ENCODE measurements at places on chromosomes 6 and 20. TPM values are rescaled to one million over a fixed set of nuclear protein-coding genes. Genes with fewer than 3 reads are reported as not detected.
A peak's percentile ranks its signal among the peaks of the same experiment; 100 is the strongest.

Gene CRYBG1
- 5.8 TPM for total RNA-seq

- H3K4me3 ChIP-seq = no peak overlapping the region
- no peaks in the 10 kb centered on the region for H3K4me1 ChIP-seq
- H3K27me3 ChIP-seq = no peaks in the 10 kb centered on the region
- peak overlapping the region; percentile 0 for H3K27ac ChIP-seq
- peaks cover 7% of the 10 kb centered on the region for H3K36me3 ChIP-seq
- no peak for DNase-seq
These were observed 68.2 kb upstream of the XRN2 start for GRCh38 chr20:21234806-21235483.

GRCh38 chr6:19571176-19571575 is 266.0 kb upstream of the ID4 start:
- no peaks in the 10 kb centered on the region for H3K27me3 ChIP-seq
- H3K27ac ChIP-seq = no peak overlapping the region
- DNase-seq = no peak
- no peaks in the 10 kb centered on the region for H3K4me1 ChIP-seq

Gene CLPSL2
- not detected for total RNA-seq

DNA sequence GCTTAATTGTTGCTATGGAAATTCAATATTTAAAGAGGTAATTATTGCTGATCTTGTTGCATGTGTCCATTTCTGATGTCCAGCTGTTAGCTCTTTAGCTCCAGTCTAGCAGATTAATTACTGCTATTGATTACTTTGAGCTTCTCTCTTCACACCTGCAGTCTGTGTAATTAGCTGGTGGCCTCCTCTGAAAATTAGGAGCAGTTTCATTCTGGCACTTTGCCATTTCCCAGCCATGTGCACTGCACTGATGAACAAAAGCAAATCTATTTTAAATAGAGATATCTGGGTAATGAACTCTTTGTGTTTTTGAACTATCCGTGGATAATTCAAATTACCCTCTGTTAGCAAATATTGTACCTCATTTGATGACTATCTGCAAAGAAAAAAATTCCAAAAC is 275.9 kb downstream of the RNF144B start:
- no peak for DNase-seq
- H3K36me3 ChIP-seq = no peaks in the 10 kb centered on the region
- no peak overlapping the region for H3K27ac ChIP-seq
- H3K4me1 ChIP-seq = no peaks in the 10 kb centered on the region
- H3K27me3 ChIP-seq = no peaks in the 10 kb centered on the region

- peak overlapping the region; percentile 88 for H3K27ac ChIP-seq
- peaks cover 11% of the 10 kb centered on the region for H3K4me1 ChIP-seq
- H3K4me3 ChIP-seq = peak overlapping the region; percentile 59
These were observed 30.5 kb upstream of the HFE start for GRCh38 chr6:26056583-26057350.

DNA sequence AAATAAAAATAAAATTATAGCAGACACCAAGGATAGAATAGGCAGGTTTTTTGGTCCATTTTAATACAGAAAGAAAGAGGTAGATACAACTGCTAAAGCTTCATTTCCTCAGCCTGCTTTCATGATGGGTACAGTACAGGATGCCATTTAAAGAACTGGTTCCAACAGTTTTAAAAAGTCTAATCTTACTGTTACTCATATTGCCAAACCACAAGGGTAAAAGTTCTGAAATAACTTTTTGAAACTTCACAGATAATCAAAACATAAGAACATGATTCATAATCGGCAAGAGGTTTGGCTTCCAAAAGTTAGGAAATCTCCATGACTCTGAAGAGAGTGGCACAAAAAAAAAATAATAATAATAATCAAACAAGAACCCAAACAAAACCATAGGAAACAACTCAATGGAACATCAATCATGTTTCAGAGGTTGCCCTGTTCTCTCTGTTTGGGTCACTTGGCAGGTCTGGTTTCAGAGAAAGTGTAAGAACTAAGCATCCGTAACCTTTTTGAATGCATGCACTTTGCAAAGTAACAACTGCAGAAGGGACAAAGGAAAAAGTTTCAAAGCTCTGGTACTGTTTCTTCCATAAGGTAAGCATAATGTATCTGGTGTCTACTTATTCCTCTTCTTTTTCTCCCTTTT is 79.7 kb downstream of the SMLR1 start:
- H3K36me3 ChIP-seq = no peaks in the 10 kb centered on the region
- no peak overlapping the region for H3K4me3 ChIP-seq
- H3K27me3 ChIP-seq = no peaks in the 10 kb centered on the region
- H3K27ac ChIP-seq = no peak overlapping the region
- H3K4me1 ChIP-seq = no peaks in the 10 kb centered on the region
- DNase-seq = no peak

- no peaks in the 10 kb centered on the region for H3K27me3 ChIP-seq
- no peak overlapping the region for H3K27ac ChIP-seq
- no peaks in the 10 kb centered on the region for H3K4me1 ChIP-seq
- no peak for DNase-seq
These were observed 117.0 kb downstream of the HIVEP2 start for GRCh38 chr6:142827991-142828390.

- H3K27ac ChIP-seq = peak overlapping the region; percentile 99
- H3K36me3 ChIP-seq = no peaks in the 10 kb centered on the region
- no peaks in the 10 kb centered on the region for H3K27me3 ChIP-seq
- peak overlapping the region; percentile 82 for H3K4me3 ChIP-seq
- no peak for DNase-seq
These were observed 1.2 kb downstream of the NCOA5 start for GRCh38 chr20:46088409-46089166.

DNA sequence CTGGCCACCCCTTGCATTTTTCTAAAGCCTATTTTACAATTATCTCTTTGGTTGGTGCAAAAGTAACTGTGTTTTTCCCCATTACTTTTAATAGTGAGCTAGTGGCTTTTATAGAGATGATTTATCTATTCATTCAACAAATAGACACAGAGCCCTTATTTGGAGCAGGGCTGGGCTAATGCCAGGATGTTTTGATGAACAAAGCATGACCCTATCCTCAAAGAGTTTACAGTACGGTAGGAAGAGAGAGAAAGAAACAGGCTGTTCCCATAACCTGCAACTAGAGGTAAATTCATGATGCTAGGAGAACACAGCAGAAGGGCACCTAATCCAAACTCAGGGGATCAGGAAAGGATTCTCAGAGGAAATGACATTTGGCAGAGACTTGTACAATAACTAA is 37.3 kb upstream of the UST start:
- no peaks in the 10 kb centered on the region for H3K27me3 ChIP-seq
- no peak overlapping the region for H3K27ac ChIP-seq
- H3K36me3 ChIP-seq = no peaks in the 10 kb centered on the region
- DNase-seq = no peak
- H3K4me1 ChIP-seq = peaks cover 11% of the 10 kb centered on the region

- no peaks in the 10 kb centered on the region for H3K27me3 ChIP-seq
- H3K4me3 ChIP-seq = no peak overlapping the region
- H3K36me3 ChIP-seq = peaks cover 13% of the 10 kb centered on the region
- H3K4me1 ChIP-seq = no peaks in the 10 kb centered on the region
These were observed 70.4 kb upstream of the NFATC2 start for GRCh38 chr20:51612896-51613295.

DNA sequence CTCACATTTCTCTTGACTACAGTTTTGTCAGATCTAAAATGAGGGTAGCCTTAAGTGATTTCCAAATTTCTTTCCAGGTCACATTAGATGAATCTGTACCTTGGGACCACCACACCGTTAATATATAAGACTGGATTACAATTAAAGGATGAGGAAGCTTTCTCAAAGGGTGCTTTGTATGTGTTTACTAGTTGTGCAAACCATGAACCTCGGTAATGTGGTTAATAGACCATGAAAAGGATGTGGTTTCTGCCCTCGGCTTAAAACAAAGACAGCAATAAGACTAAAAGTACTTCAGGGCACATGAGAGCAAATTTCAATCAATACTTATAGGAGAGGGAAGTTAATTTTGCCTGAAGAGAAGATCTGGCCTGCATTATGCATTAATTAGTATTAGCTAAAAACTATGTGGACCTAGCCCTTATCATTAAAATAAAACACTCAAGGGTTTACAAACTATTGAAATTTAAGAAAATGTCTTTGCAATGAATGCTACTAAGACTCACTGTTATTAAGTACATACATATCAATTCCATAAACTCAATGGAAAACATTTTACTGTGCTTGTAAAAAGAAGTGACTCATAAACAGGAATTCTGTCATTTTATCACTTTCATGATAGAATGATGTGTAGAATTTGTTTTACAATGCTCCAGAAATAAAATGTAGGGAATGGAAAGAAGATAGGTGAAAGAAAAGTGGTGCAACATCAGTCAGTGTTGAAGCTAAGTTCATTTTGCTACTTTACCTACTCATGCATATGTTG is 936 bp upstream of the TMX4 start:
- H3K27ac ChIP-seq = peak overlapping the region; percentile 95
- no peaks in the 10 kb centered on the region for H3K36me3 ChIP-seq
- H3K4me3 ChIP-seq = no peak overlapping the region
- DNase-seq = no peak
- no peaks in the 10 kb centered on the region for H3K27me3 ChIP-seq

GRCh38 chr20:10307359-10307735 is 88.7 kb downstream of the SNAP25 start:
- H3K36me3 ChIP-seq = no peaks in the 10 kb centered on the region
- DNase-seq = no peak
- no peak overlapping the region for H3K27ac ChIP-seq
- no peaks in the 10 kb centered on the region for H3K27me3 ChIP-seq
- no peaks in the 10 kb centered on the region for H3K4me1 ChIP-seq

DNA sequence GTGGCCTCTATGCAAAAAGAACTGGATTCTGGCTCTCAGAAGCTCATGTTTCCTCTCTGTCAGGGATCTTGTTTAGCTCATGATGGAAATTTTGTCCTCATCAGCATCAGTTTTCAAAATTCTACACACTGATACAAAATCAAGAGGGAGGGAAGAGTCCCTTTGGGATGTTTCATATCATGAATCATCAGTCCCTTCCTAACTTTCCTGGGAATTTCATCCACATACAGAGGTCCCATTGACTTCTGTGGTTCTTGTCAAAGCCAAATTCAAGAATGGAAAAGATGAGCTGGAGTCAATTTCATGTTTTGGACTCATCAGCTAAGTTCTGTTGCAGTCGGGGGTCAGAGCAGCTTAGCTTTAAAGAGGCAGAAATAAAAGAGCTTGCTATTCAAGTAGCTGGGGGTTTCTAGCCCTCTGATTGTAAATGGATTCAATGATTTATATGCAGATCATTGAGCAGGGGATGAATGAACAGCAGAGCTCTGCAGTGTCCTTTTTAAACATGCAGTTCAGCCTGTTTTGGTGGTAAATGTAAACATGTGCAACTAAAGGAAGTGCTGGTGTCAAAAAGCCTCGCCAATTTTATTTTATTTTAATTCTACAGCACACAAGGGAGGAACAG is 21.3 kb upstream of the TMEM14A start:
- H3K36me3 ChIP-seq = no peaks in the 10 kb centered on the region
- H3K27me3 ChIP-seq = no peaks in the 10 kb centered on the region
- no peak for DNase-seq

DNA sequence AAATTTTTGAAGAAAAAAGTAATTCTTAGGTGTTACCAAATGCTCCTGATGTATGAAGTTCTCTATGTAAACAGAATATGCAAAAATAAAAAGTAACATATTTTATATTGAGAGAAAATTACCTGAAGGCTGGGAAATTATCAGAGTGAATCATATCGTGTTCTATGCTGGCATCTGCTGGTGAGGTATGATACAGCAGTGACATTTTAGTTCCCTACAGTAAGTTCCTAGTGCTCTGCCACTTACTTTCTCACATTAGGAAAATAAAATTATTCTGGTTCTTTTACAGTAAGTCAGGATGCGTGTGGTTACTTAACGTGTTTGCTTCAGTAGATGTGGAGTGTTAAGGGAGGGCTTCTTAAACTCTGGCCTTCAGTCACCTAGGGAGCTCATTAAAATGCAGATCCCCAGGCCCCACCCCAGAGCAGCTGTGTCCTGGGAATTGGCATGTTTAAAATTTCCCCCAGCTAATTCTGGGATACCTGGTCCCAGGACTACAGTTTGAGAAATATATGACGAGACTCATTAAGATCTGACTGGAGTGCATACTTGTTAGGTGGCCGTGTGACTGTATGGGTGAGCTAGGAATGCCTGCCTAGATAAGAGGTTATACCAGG is 3.2 kb downstream of the ACTR5 start:
- H3K27ac ChIP-seq = no peak overlapping the region
- DNase-seq = no peak
- no peak overlapping the region for H3K4me3 ChIP-seq
- peaks cover 21% of the 10 kb centered on the region for H3K4me1 ChIP-seq
- peaks cover 17% of the 10 kb centered on the region for H3K36me3 ChIP-seq

GRCh38 chr20:9407805-9408421 is 106.5 kb upstream of the LAMP5 start:
- no peaks in the 10 kb centered on the region for H3K36me3 ChIP-seq
- H3K27ac ChIP-seq = no peak overlapping the region
- H3K4me3 ChIP-seq = no peak overlapping the region

- no peak overlapping the region for H3K4me3 ChIP-seq
- no peaks in the 10 kb centered on the region for H3K27me3 ChIP-seq
- no peaks in the 10 kb centered on the region for H3K36me3 ChIP-seq
- no peak overlapping the region for H3K27ac ChIP-seq
- H3K4me1 ChIP-seq = no peaks in the 10 kb centered on the region
These were observed 78.6 kb downstream of the LINC00237 start for GRCh38 chr20:21027569-21027968.

Measured in sigmoid colon (tissue), 7 donors.